Fibroblast of skin of left biceps (primary cell): ENCODE measurements at places on chromosomes 7 and 10.

GRCh38 chr7:31958226-31958625 is 112.0 kb downstream of the PDE1C start:
- DNase-seq: no peak

- no peak for DNase-seq
These were observed 27.7 kb downstream of the PPP2R2D start for GRCh38 chr10:131928248-131929095.

- DNase-seq: no peak
These were observed 54.6 kb downstream of the VSTM2A start for GRCh38 chr7:54596747-54597146.

- no peak for DNase-seq
These were observed 179.5 kb downstream of the ZWINT start for GRCh38 chr10:56181607-56182006.

DNA sequence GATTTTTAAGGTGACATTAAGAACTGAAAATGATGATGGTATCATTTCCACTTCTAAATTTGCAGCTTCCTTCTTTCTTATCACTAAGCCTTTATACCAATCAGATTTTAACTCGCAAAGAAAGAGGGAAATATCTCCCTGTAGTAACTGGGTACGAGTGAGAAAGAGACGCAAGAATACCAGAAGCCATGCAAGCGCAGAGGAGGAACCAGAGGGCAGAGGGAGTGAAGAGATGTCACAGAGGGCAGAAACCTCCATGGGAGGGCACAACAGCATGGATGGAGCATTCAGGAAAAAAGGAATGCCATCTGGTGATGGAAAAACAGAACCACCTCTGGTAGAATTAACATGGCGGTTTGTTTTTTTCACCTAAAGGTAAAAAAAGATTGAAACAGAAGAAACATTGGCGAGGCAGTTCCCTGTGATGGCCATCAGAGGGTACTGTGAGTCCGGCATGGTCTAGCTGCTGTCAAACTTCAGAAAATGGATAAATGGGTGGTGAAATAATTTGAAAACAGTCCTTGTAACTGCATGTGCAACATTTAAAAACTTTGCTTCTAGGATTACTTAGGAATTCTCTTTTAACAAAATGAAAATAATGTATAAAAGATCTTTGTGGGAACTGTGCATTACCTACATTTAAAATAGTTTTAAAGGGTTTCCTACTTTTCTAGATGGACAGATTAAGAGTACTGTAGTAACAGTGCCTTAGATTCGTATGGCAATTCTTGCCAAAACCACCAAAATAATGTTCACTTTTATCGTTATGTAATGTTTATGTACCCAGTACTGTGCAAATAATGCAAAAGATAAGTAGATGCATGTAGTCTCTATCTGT is 91.8 kb downstream of the ARHGAP12 start:
- no peak for DNase-seq

GRCh38 chr7:40356871-40357709 is 222.3 kb downstream of the SUGCT start:
- DNase-seq: no peak

DNA sequence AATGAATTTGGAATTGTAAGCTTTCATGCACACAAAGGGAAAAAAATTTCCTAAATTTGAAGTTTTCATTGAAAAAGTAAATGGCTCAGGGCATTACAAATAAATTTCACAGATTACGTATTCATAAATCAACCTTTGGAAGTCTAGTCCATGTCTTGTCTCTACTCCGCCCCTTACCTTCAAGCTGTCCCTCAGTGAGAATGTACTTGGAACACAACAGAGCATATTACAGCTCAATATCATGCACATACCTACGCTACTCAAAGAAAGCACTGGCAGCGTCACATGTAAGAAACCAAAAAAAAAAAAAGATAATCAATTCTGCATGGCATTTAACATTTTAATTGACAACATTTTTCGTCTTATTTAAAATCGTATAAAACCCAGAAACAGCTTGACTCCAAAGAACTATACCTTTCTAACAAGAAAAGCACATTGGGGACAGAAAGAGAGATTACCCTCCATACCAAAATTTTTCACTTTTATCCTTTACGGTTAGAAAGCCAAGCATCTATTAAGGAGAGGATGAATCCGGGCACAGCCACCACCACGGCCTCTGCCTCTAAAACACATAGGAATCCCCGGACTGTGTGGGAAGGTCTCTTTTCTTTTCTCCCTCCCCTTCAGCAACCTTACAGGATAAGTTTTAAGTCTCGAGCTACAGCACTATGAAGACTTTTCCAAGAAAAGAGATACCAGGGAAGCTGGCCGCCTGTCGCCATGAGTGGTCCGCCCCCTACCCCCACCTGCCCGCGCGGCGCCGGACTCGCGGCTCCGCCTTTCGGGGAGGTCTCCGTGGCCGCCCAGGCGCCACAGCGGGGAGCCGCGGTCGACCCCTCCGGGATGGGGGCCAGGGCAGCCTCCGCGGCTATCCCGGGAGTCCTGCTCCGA is 1.1 kb downstream of the JMJD1C start:
- DNase-seq: no peak

- no peak for DNase-seq
These were observed 13.2 kb upstream of the CAMK2B start for GRCh38 chr7:44338600-44338999.

GRCh38 chr7:23476286-23477156 is 6.2 kb upstream of the IGF2BP3 start:
- no peak for DNase-seq

DNA sequence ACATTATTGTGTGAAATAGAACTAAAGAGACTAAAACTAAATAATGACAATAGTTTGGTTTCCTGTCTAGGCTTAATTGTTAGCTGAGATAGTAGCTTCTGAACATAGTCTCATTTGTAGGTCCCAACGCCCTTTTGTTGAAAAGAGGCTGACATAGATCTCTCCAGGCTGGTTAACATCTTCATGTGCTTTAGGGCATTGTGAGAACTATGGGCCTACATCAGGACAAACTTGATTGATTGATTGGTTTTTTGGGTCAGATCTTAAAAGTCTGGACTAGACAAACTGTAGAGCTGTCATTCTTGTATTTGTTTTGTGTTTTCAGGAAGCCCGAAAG is 869 bp downstream of the CHCHD1 start:
- DNase-seq: no peak

- no peak for DNase-seq
These were observed 216.5 kb downstream of the MGMT start for GRCh38 chr10:129683519-129683918.

GRCh38 chr10:47092831-47093230 is 181.6 kb downstream of the PTPN20 start:
- no peak for DNase-seq

DNA sequence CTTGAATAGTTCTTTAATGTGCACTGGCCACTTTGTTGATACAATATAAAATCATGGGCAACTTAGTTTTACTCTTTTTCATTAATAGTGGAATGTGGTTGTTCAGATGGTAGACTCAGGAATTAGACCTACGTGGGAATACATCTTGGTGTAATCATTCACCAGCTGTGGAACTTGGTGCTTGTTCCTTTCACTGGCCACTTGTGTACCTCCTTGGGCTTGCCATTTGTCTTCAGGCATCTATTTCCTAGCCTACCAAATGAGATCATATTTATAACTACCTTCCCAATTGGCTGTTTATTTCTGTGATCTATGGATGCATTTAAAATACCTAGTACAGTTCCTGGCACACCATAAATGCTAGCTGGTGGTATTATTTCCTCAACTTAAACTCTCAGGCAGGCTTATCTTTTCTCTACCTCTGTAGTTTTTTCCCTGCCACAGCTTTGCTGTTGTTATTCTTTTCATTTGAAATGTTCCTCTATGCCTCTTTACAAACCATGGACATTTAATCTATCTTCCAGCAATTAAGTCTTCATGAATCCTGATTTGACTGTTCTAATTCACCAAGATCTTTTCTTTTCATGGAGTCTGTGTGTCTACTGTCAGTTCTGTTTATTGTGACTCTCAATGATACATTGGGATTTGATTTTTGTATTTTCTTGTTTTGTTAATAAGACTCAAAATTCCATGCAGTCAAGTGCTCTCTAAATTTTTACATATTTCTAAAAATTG is 113.0 kb downstream of the ADAM22 start:
- no peak for DNase-seq

DNA sequence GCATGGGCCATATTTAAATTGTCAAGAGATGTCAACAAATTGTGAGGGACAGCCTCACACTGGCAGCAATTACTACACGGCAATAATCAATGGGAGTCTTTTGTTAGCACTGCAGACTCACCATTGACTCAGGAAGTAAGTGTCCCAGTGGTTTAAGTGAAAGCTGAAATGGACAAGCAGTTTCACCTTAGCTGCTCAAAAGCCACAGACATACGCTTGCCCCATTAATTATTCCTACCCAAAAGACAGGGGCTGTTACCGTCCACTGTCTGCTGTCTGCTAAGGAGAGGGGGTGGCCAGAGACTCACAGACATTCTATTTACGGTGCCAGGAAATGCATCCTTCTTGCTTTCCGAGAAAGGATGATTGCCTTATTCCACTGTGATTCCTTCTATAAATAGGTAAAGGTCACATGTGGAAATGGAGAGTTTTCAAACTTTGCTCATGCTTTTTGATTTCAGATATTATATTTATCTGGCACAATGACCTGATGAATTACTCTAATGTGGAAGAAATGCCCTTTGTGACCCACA is 309.7 kb upstream of the NFE2L3 start:
- DNase-seq: no peak

DNA sequence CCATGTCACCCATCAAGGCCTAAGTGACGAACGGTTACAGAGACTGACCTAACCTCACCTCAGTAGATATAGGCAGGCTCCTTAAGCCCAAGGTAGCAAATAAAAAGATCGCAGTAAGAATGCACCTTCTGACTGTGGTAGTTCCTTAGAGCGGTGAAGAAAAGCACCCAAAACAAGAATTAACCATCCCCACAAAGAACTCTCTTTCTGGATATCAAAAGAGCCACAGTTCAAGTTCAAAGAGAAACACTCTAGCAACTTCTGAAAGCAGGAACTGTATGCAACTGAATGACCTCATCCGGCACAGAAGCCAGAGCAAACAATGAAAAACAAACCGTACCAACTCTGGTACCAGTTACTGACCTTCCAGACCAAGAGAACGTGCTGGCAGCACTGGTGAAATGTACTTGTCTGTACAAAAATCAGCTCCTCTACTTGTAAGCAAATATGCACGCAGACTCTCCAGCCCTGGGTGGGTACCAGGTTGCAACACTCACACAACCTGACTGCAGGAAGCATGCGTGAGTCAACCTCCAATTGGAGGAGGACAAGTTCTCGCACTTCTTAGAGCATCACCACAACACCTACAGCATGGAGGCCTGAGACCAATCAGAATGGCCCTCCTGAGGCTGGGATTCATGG is 202.7 kb downstream of the FAM107B start:
- no peak for DNase-seq

DNA sequence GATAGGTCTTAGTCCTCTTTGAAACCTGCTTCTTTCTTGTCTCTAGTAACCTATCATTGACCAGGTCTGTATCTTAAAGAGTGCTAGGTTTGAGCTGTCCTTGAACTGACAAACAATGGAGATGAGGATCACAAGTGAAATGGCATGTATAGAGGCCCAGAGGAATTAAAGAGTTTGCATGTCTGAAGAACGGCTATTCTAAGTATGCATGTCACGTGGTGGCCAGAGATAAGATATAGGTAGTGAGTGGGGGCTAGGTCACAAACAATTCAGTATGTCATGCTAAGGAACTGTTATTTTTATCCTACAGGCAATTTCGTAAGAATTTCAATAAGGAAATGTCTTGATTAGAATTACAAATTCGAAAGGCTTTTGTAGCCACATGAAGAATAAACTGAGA is 95.3 kb downstream of the SUGCT start:
- no peak for DNase-seq

DNA sequence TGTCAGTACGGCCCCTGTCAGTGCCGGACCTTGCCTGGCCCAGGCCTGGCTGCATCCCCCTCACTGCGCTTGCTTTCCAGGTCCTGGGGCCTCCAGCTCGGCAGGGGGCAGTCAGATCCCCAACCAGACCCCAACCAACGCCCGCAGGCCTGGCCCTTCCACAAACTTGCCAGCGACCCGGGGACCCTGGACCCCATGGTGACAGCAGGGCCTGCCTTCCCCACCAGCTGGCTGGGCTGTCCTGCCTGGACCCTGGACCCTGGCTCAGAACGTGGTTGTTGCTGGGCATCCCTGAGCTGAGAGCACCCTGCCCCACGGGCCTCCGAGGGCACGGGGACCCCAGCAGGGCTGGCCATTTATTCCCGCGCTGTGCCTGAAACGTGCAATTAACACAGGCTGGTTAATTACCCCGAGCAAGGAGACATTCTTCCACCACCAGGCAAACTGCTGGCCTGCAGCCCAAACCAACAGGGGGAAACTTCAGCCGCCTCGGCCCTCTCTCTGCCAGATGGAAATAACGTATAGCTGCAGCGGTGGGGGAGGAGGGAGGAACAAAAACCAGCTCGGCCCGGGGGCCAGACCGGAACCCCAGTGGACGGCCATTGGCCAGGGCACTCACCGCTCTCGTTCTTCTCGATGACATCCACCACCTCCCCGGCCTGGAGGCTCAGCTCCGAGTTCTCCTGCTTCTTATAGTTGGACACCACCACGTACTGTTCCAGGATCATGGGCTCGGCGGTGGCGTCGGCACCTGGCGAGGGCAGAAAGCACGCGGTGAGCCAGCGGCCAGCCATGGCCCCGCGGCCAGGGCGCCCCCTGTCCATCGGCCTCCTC is 167.1 kb downstream of the NEURL1 start:
- no peak for DNase-seq

- no peak for DNase-seq
These were observed 2.4 kb upstream of the EGR2 start for GRCh38 chr10:62818426-62819011.

DNA sequence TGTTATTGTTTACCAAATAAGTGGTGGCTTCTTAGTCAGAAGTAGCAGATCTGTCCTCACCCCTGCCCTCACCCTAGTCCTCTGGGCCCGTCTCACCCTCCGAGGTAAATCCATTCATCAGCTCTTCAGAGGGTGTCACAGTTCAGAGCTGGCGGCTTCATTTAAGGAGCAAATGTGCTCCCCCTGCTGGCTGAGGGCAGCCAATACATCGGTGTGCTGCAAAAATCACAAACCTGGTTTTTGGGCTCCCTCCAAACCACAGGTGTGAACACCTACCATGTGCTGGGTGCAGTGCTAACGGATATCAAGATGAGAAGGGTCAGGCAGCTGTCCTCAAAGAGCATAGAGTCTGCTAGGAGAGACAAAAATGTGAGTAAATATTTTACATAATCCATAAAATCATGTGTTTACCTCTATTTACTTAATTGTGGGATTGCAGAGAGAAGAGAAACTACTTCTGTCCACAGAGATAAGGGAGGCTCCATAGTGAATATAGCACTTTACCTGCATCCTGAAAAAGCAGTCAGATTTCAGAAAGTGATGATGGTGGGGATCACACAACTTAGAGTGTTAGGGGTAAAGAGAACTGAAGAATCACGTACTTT is 15.5 kb upstream of the CRTAC1 start:
- no peak for DNase-seq
